ENCODE measurements at places on chromosomes 5 and 9.

DNA sequence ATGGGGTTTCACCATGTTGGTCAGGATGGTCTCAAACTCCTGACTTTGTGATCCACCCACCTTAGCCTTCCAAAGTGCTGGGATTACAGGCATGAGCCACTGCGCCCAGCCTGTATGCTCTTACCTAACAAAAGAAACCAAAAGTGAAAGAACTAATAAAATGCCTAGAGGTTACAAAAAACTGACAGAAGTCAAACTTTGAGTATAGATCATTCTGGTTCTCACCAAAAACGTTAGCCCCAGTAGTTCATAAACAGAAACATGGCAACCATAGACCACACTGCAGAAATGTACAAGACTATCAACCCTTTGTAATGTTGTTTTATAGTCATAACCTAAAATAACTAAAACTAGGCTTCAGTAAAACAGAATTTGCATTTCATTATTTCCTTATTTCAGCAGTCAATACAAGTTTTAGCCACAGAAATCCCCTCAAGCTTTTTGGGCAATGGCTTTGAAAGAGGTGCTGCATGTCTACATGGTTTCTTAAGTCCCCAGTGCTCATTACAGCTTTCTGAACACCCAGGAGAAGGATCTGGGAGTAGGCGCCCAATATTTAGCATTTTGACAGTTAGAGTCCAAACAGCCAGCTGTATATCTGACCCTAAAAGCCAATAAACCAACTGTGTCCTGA, 72.5 kb downstream of the EPB41L4A start:
- DNase-seq: no peak

DNA sequence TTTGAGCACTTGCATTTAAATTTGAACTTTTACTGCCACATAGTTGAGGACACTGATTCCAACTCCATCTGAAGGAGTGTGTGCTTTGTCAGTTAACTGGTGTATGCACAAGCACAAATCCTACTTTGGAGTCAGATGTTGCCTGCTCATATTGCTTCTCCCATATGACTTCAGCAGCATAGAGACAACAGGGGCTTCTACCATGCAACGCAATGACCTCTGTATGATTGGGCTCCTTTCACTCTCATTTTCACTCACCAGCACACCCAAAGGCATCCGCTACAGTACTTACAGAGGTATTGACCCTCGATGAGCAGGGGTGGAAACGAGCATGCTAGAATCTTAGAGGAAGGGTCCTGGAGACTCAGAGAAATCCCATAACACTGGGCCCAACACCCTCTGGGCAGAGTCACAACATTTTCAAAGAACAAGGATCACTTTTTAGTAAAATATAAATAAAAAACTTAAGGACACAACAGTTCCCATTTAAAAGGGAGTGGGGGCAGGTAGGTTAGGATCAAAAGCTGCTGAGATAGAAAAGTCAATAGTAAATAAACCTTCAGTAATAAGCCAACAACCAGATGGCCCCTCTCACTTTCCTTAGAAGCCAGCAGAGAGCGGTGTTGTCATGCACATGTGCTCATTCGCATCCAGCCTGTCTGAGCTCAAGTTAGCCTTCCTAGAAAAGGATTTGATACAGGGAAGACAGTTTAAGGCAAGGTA, 203.8 kb downstream of the SNCAIP start:
- no peak for DNase-seq

GRCh38 chr9:8301296-8301695, 501.7 kb upstream of the DMAC1 start:
- DNase-seq: no peak

DNA sequence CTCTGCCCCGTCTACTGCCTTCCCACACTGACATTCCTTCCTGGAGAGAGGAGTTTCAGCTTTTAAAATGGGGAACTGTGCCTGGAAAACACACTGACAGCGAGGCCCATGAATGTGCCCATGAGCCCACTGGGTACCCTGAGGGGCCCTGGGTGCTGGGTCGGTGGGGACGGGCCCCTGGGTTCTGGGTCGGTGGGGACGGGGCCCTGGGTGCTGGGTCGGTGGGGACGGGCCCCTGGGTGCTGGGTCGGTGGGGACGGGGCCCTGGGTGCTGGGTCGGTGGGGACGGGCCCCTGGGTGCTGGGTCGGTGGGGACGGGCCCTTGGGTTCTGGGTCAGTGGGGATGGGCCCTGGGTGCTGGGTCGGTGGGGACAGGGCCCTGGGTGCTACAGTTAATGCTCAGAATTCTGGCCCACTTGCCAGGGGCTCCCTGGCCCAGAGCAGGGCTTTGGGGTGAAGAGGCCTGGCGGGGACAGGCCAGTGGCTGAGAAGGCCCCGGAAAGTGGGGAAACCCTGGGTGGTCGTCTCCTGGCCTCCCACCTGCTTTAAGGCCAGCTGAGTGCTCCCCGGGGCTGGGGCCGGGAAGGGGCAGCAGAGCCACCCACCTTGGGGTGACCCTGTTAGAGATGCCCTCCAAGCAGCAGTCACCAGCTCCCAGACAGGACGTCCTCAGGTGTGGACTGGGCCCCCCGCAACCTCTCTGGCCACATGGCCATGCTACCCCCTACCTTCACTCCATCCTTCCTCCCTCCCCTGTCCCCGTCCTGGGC, 2.5 kb downstream of the GPSM1 start:
- no peak for DNase-seq

DNA sequence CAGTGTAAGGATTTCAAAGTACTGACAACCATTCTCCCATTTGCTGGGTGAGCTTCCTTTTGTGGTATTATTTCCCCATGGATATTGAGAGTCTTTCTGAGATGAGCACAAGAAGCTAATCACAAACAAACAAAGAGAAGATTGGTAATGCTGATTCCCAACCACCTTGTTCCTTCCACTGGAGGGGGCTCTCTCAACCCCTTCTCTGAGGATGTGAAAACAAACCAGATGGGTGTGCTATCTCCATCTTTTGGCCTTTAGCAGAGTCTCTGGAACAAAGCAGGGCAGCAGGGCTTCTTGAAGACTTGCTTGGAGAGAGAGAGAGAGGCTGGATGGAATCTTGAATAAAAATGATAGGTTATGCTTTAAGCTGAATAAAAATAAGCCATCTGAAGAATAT, 576.7 kb upstream of the ZNF462 start:
- no peak for DNase-seq

GRCh38 chr9:70003901-70004714, 39.5 kb upstream of the MAMDC2 start:
- no peak for DNase-seq

DNA sequence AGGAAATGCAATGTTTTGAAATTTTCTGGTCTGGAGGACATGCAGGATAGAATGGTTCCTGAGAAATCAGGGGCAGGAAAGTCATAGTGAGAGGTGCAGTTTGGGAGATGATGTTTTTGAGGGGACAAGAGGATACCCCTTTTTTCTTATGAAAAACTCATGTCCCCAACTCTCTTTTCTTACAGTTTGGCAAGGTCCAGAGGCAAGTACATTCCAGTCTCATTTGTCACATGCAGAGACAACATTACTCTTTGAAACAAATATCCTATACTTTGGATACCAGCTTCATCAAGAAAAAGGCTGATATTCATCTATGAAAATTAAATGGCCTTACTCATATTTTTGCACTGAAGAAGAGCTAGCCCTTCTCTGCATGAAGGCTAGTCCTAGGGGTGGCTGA, 48.2 kb downstream of the EQTN start:
- DNase-seq: no peak

DNA sequence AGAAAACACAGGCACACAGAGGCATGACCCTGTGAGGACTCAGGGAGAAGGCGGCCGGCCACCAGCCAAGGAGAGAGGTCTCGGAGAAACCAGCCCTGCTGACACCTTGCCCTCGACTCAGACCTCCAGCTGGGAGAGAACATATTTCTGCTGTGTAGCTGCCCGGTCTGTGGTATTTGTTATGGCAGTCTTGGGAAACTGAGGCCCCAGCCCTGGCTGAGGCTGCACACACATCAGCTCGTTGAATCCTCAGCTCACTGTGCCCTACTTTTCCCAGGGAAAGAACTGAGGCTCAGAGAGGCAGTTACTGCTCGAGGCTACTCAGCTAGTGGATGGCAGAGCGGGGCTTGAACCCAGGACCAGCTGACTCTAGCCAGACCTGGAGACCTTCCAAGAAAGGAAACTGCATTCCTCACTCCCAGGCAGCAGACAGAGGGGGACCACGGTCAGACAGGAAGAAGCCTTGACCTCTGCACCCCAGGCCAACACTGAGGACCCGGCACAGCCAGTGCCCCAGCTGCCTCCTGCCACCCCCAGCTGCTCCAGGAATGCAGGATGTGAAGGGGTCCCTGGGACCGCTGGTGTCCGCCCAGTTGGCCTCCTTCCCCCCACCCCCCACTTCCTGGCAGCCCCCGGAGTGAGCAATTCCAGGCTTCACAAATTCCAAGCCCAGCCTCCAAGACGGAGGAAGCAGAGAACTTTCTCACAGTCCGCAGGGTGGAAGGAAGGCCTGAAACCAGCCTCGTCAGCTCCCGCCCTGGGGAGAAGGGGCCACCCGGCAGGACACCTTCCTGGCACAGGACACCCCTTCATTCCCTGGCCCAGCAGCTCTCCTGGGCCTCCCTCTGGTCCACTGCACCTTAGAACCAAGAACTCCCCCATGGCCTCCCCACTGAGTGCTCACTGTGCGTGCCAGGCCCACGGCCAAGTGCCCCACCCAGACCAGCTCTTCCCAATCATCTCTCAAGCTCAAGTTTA, 69.9 kb downstream of the LRSAM1 start:
- DNase-seq: no peak

- DNase-seq: peak; percentile 13
Measured at GRCh38 chr9:75200892-75201470, 112.7 kb downstream of the OSTF1 start.

DNA sequence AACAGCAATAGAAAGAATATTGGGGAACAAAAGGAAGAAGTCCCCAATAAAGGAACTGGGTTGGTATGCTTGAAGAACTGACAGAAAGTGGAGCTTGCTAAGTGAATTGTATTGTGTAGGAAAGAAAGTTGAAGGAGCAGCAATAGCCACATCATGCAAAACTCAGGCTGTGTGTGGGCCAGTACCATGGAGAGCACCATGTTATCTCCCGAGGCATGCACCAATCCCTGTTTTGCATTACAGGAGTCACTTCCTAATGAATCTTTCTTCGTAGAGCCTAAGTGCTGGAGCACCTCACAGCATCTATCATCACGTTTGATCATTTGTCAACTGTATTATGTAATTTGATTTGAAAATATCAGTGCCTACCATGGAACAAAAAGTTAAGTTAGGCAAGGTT, 137.7 kb upstream of the NMUR2 start:
- DNase-seq: no peak

GRCh38 chr5:162227075-162227474, 159.5 kb downstream of the GABRG2 start:
- no peak for DNase-seq

DNA sequence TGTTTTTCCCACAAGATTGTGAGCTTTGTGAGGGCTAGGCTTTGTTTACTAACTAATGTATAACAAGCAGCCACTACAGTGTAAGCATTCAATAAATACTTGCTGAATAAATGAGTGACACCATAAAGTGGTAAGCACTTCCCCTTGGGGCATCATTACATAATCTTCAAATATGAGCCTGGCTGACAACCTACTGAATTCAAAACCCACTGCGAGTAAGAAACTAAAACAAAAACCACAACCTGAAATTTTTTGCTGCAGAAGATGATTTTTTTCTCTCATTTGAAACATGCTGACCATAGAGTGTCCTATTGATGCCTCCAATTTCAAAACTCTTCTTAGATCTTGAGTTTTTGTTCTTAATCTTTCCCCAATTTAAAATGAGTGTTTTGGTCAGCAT, 331.3 kb upstream of the CCNG1 start:
- no peak for DNase-seq

DNA sequence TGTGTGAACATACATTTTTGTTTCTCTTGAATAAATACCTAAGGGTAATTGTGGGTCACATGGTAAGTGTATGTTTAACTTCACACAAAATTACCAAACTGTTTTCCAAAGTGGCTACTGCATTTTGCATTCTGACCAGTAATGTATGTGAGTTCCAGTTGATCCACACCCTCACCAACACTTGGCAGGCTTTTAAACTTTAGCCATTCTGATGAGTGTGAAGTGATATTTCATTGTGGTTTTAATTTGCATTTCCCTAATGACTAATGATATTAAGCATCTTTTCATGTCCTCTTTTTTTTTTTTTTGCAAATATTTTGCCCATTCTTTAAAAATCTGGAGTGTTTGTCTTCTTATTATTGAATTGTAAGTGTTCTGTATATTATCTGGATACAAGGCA, 53.5 kb upstream of the MAST4 start:
- DNase-seq: no peak

DNA sequence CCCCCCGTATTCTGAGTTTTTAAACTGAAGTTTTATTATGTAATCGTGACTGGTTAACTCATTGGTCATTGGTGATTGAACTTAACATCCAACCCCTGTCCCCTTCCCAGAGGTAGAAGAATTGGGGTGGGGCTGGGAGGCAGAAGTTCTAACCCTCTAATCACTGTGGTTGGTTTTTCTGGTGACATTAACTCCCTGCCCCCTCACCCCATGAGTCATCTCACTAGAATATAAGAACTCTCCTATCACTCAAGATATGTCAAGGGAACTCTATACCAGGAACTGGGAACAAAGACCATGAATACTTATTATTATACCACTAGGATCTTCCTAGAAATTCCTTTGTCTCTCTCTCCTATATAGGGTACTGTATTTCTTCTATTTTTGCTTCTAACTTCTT, 52.3 kb upstream of the CAVIN4 start:
- DNase-seq: no peak

GRCh38 chr5:163661360-163661759, 155.9 kb downstream of the MAT2B start:
- DNase-seq: no peak

All from KG1 (cell line).